ENCODE measurements at places on chromosomes 2 and 18.

DNA sequence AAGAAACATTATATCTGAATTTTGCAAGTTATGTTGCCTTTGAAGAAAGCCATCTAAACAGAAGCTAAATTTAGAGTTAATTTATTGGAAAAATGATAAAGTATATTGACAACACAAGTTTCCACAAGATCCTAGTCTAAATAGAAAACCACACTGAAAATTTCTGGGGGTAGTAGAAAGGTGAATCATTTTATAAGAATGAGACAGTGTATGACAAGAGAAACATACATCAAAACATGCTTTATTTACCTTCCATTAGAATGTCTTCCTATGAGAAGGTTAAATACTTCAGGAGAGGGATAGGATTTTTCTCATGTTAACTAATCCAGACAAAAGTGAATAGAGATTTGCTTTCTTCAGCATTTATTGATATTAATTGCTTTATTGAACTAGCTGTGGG is 1389.8 kb upstream of the ZEB2 start:
- no peak for DNase-seq

DNA sequence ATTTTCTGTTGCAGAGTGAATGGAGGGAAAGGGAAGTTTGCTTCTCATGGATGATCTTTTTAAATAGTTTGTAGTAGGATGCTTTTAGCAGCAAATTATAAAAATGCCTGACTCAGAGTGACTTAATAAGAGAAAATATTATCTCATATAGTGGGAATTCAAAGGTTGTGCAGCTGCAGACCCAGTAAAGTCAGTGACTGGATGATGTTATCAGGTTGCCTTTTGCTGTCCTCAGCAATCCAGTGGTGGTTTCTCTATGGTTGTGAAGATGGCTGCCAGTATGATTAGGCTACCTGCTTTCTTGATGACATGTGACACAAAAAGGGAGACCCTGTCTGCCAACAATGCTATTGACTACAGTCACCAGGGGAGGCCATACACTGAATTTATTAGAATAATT is 184.8 kb downstream of the DIS3L2 start:
- no peak for DNase-seq

GRCh38 chr2:18290386-18290785 is 270.1 kb downstream of the RDH14 start:
- DNase-seq, result no peak

DNA sequence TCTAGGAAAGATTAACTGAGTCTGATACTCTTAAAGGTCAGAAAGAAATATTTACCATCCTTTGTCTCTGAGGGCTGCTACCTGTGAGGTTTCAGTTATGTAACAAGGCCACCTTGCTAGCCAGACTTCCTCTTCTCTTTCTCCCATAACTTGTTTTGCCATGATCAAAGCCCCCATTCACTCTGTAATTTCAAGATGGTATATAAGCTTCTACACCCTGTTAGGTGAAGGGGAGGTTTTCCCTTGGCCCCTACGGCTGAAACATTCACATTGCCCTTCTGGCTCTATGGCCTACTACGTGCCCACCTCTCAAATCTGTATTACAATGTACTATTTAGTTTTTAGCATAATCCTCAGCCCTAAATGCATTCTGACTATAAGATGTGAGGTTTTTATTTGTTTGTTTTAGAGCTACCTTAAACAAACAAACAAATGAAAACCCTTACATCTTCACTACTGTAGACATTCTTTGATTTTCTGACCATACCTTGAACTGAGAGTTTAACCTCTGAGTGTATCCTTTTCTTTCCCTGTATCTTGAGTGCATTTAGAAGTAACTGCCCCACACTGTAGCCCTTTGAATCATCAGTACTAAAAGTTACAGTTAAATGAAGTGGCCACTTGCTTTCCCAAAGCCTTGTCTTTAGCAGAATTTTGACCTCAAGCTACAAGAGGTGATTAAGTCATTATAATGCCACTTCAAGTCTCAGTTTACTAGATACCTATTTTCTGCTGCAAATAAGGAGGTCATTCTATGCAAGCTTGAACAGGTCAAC is 332.2 kb downstream of the SOCS6 start:
- DNase-seq, result no peak

DNA sequence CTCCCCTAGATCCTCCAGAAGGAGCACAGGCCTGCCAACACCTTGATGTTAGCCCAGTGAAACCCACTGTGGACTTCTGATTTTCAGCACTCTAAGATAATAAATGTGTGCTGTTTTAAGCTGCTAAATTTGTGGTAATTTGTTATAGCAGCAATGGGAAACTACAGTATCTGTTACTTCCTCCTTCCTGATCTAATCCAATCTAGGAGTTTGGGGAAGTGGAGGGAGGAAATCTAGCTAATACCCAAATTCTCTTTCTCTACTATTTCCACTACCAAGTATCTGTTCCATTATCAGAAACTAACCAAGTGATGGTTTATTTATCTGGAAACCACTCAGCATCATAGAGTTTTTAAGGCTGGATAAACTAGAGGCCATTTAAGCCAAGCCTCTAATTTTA is 64.9 kb downstream of the AFF3 start:
- no peak for DNase-seq

- no peak for DNase-seq
Observed at GRCh38 chr2:176324862-176325261, 55.6 kb downstream of the MTX2 start.

DNA sequence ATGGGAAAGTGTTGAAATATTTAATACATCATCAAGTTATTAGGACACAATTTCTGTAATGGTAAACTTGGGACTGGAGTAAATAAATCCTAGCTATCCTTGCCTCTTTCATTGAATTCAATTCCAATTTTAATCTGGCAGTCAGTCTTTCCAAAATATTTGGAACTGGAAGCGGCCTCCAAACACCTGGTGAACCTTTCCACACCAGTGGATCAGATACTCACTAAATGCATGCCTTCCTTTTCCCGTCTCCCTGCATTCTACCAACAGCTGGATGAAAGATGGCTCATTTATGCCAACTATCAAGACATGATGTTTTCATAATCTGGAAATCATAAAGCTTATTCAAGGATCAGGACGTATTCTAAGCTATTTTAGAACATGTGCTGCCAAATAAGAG is 488.2 kb upstream of the SPHKAP start:
- DNase-seq, result no peak

DNA sequence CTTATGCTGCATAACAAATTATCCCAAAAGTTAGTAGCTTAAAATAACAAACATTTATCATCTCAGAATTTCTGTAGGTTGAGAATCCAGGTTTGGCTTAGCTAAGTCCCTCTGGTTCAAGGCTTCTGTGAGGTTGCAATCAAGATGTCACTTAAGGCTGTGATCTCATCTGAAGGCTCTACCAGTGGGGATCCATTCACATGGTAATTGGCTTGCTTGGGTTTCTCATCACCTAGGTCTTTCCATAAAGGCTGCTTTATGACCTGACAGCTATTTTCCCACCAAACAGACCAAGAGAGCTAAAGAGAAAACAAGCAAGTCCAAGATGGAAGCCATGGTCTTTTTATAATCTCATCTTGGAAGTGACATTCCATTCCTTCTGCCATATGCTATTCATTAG is 137.3 kb downstream of the DTNA start:
- no peak for DNase-seq

DNA sequence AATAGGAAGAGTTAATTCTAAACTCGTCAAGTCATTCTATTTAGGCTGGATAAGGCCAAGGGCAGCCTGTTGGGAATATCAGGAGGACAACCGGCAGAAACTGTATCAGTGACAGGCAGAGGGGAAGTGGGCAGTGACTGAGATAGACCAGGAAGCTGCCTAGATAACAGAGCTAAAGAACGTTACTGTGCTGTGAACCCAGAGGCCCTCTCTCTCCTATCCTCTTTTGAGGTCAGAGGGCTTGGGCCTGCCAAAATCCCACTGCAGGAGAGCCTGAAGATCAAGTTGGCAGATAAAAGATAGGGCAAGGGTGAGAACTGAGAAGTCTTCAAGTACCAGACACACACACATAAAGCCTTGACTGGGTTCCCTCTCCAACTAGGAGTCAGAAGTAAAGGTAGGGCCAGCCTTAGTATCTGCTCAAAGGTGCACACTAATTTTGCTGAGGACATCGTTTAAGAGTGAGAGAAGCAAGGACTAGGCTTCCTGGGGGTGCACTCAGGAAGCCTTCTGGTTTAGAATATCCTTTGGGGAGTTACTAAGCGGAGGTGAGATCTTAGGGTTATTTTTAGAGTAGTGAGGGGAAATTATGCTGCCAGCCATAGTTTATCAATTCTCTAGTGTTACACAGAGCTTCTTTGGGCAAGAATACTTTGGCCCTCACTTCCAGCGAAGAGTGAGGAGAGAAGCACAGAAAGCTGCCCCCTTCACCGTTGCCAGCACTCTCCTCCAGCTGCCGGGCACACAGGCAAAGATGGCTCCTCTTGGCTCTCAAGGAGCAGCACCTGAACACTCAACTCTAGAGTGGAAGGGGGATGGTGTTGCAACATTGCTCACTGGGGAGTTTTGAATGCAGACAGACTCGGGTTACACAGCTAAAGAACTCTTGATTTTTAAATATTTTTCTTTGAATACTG is 9.8 kb downstream of the CAVIN2 start:
- DNase-seq, result no peak

- DNase-seq, result no peak
Observed at GRCh38 chr2:216161967-216162366, 52.8 kb downstream of the XRCC5 start.

- DNase-seq, result no peak
Observed at GRCh38 chr2:104465981-104466380, 387.9 kb upstream of the POU3F3 start.

GRCh38 chr2:95357717-95358280 is 44.7 kb upstream of the FAHD2A start:
- no peak for DNase-seq

Data from left renal cortex interstitium (tissue), 4 donors.